Kidney tubule cell (primary cell): ENCODE measurements at places on chromosomes 7 and 10.

GRCh38 chr10:97427571-97428179 lies 1.7 kb downstream of the PGAM1 start:
- peak; percentile 85 for DNase-seq

DNA sequence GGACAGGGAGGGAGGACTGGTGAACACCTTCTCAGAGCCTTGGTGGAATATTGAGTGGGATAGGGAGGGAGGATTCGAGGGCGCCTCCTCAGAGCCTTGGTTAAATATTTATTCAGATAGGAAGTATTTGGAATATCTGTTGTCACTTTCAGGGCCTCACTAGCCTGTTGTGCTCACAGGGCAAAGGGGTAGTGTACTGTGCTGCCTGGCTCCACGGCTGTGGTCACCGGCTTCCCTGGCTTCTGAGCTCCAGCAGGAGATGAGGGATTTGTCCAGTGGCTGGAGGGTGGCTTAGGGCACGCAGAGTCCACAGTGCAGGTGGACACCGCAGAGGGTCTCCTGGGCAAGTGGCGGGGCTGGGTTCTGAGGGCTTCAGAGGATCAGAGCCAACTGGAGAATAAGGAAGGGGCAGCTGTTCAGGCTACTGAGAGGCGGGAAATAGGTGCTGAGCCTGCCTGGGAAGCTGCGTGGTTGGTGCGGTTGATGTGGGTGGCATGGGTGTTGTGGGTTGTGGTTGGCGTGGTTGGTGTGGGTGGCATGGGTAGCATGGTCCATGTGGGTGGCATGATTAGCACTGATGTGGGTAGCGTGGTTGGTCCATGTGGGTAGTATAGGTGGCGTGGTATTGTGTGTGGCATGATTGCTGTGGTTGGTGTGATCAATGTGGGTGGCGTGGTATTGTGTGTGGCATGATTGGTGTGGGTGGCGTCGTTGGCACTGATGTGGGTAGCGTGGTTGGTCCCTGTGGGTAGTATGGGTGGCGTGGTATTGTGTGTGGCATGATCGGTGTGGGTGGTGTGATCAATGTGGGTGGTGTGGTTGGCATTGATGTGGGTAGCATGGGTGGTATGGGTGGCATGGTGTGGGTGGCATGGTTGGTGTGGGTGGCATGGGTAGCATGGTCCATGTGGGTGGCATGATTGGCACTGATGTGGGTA lies 16.7 kb downstream of the INPP5A start:
- DNase-seq, result no peak

GRCh38 chr10:30502266-30503060 lies 68.5 kb downstream of the MAP3K8 start:
- no peak for DNase-seq

GRCh38 chr10:92760609-92761008 lies 70.9 kb downstream of the HHEX start:
- no peak for DNase-seq

DNA sequence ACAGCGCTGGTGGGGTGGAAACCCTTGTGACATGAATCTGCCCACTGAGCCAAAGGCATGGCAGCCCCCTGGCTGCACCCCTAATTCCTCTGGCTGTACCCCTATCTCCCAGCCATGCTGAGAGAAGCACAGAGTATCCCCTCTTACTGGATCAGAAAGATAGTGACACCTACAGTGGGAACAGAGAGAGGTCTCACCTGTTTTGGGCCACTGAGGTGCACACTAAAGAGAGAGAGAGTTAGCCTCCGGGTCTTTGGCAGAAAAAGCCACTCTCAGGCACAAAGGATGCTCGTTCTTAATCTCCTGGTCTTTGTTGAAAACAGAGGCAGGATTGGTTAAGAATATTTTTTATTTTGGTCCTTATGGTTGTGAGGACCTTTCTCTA lies 11.3 kb downstream of the TSPAN14 start:
- no peak for DNase-seq

DNA sequence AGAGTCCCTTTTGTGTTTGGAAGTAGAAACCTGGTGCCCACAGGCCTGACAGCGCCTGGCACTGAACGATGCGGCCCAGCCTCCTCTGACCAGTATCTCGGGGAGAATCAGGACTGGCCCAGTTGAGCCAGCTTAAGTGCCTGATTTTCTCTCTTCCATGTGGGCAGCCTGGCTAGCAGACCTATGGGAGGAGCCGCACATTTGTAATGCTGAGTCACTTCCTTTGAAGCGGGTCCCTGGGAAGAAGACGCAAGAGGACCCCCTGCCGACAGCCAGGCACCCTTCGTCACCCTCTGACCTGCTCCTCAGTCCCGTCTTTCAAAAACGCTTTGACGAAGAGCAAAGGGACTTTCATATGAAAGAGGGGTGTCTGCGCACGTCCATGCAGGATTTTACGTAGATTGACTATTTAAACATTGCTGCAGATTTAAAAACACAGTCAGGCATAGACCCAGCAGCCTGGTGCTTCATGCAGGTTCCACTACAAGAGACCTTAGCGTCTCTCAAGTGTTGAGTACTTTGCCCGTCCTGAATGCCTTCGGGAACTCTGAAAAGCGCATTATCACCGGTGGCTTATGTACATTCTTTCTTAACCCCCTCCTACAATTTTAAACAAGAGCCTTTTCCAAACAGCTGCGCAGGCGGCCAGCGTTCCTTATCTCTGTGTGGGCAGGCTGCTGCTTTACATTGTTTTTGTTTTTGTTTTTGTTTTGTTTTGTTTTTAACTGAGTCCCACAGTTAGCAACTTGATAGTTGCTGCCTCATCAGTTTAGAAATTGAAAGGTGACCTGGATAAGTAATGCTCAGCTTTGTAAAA lies 36.5 kb upstream of the AP5Z1 start:
- peak; percentile 85 for DNase-seq

DNA sequence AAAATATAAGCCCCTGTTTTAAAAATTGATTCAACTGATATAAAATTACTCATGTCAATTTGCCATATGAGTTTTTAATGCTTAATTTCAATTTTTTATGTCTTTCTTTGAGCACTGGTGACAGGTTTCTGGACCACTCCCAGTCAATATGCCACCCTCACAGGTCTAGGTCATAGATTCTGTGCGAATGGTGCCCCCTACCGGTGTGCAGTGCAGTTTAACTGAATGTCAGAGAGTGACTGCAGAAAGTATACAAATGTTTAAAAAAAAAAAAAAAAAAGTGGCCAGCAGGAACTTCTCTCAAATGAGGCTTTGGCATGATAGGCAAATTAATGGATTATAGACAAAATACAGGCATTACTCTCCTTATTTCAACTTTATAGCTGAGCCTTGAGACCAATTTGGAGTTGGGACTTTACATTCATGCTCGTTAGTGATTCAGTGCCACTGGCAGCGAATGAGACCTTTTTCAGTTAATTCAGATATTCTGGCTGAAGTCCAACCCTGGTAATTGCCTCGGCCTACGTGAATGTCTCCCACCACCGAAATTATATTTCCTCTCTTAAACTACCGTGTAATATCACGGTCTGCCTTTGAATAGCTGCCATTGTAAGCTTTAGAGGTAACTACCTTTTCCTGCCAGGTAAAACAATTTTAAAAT lies 427.6 kb downstream of the PHTF2 start:
- DNase-seq, result peak; percentile 55

GRCh38 chr7:3218411-3219225 lies 82.4 kb upstream of the SDK1 start:
- DNase-seq, result no peak

DNA sequence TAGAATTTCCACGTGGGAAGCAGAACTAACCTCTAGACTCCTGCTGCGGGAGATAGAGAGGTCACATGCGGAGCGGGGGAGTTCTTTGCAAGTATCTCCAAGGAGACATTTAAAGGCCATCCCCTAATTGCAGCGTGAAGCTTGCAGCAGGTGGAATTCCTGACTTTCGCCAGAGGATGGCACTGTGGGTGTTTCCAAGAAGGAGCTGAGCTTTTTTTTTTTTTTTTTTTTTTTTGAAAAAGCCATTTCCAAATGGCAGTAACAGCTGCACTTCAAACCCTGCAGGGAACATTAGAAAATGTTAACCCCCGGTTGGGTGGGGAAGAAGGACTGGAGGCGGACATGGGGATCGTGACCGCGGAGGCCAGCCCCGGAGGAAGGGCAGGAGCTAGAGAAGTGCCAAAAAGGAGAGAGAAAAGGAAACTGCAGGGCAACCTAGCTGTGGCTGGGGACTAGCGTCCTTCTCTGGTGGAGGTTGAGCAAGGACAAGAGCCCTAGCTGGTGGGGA lies 487.7 kb downstream of the TYW1 start:
- DNase-seq, result peak; percentile 53

DNA sequence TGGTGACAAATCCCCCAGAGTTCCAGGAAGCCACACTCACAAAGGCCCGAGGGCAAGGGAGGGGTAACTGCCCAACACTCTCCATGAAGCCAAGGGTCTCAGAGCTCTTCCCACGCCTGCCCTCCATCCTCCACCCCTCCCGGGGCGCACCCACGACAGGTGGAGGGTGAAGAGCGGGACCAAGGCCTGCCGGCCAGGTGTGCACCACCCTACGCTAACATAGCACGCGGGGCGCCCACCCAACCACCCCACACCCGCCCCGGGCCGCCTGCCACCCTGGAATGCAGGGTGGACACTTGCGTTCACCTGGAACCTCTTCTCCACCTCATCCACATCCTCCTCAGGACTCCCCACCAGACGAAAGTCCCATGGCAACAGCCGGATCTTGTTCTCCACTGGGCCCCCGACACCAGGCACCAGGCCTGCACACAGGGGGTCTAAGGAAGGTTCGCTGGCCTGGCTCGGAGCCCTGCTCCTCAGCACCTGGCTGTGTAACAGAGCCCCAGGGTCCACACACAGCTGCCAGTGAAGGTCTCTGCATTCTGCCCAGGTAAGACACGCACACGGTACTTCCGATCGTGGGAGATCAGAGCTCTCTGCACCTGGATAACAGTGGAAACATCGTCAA lies 32.7 kb downstream of the MAD1L1 start:
- no peak for DNase-seq

GRCh38 chr7:133481676-133482075 lies 228.8 kb downstream of the EXOC4 start:
- peak; percentile 44 for DNase-seq

- DNase-seq, result no peak
Measured at GRCh38 chr7:108282427-108282996, 152.4 kb upstream of the LAMB4 start.
